ENCODE measurements at places on chromosomes 3 and 15. TPM values are rescaled to one million over a fixed set of nuclear protein-coding genes. Genes with fewer than 3 reads are reported as not detected.

GRCh38 chr3:127694467-127695215, 21.9 kb downstream of the ABTB1 start:
- peak; percentile 91 for DNase-seq
- H3K27me3 ChIP-seq, result no peaks in the 10 kb centered on the region
- H3K4me3 ChIP-seq, result no peak overlapping the region
- H3K36me3 ChIP-seq, result peaks cover 4% of the 10 kb centered on the region
- H3K27ac ChIP-seq, result peak overlapping the region; percentile 44

- H3K27ac ChIP-seq, result no peak overlapping the region
- no peaks in the 10 kb centered on the region for H3K27me3 ChIP-seq
- no peaks in the 10 kb centered on the region for H3K36me3 ChIP-seq
These were observed 132.9 kb upstream of the TMCO5A start for GRCh38 chr15:37801529-37801928.

Gene GMNC
- 0.29 TPM for total RNA-seq

- no peak overlapping the region for H3K4me3 ChIP-seq
- no peaks in the 10 kb centered on the region for H3K36me3 ChIP-seq
- no peak for DNase-seq
These were observed 93.7 kb downstream of the SLC25A26 start for GRCh38 chr3:66314455-66314854.

Gene SLC24A5
- not detected for total RNA-seq

Gene CPN2
- total RNA-seq, result not detected

Gene RETNLB
- total RNA-seq, result not detected

Data from psoas muscle (tissue), 8 donors.